ENCODE measurements at places on chromosomes 7 and 10.

GRCh38 chr7:44265728-44266127 lies 59.7 kb downstream of the CAMK2B start:
- no peak for DNase-seq

DNA sequence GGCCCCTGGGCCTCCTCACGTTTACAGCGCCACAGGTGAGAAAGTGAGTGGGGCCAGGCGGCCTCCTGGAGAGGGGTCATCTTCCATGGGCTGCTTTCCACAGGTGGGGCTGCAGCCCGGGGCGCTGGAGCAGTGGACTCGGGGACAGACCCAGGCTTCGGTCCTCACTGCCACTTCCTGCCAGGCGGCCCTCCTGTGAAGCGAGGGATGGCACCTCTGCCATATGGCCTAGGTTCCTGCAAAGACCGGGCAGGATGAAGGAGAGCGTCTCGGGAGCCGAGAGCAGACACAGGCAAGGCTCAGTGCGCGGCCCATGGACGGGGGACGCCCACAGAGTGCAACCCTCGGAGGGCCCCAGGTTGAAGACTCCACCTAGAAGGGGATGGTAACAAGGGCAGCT lies 106.8 kb downstream of the MAD1L1 start:
- no peak for DNase-seq

DNA sequence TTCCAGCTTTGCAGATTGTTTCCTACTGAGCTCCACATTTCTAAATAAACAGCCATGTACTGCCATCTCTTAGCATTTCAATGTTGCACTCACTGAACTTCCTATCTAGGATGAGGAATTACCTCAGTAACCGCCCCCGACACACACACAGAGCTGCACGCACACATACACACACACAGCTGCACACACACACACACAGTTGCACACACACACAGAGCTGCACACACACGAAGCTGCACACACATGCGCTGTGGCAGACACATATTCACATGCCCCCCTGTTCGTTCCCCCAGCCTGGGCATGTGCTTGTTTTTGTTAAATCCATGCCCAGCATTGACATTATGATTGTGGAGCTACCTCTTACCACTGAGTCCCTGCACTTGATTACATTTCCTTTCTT lies 39.6 kb upstream of the CNPY1 start:
- DNase-seq: no peak

GRCh38 chr10:70250961-70251680 lies 17.9 kb upstream of the PPA1 start:
- no peak for DNase-seq

- peak; percentile 62 for DNase-seq
Measured at GRCh38 chr10:114045136-114046086, 1.7 kb downstream of the ADRB1 start.

Data from iPS-NIHi11 (cell line).